Naive thymus-derived CD4-positive, alpha-beta T cell (primary cell): ENCODE measurements at places on chromosomes 2 and 18. TPM values are rescaled to one million over a fixed set of nuclear protein-coding genes. Genes with fewer than 3 reads are reported as not detected.

DNA sequence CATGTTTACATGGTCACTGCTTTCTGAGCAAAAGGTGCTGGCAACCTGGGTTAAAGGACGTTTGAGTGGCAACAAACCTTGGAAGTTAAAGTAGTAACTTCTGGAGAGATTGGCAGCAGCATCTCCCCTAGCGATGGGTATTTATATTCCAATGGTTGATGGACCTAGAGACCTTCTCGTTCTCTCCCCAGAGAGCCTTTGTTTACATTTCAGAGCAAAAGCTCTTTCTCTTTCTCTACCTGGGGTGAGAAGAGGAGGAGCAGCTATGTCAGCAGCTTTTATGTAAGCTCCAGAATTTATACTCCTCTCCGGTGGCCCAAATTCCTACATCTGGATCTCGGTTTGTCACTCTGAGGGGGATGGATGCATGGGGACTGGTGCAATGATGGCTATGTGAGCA, 213.7 kb upstream of the ARL4C start:
- DNase-seq, result no peak

GRCh38 chr2:213101692-213102460, 49.5 kb downstream of the IKZF2 start:
- DNase-seq, result no peak

GRCh38 chr2:81283081-81283480, 978.5 kb upstream of the LRRTM1 start:
- no peak for DNase-seq

DNA sequence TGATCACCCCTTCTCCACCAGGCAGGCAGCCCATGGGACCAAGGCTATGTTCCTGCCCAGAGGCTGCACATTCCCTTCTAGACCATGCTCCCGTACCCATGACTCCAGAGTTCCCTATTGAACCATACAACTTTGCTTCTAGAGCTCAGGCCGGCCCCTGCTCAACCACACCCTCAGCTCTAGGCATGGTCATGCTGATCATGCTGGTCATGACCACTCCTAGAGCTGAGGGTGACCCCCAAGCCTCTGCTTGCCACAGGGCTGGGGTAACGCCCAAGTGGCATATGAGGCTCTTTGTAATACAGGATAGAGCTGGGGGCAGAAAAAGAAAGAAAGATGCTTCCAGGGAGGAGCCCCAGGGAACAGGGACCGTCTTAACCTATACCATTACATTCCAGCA, 301.8 kb downstream of the SP3 start:
- DNase-seq, result no peak

DNA sequence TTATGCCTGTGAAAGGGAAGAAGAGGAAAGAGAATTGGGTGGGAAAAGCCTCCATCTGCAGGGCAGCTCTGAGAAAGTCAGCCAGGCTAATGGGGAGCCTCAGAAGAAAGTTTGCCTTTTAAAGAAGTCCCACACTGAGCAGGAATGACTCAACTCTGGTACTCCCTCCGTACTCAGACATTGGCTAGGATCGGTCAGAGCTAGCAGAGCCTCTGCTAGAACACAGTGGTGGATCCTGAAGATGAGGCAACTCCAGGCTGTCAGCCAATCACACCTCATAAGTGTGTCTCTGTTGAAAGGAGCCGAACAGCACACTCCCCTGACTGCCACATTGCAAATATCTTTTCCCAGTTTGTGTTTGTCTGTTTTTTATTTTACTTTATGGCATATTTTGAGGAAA, 96.9 kb downstream of the HNRNPLL start:
- no peak for DNase-seq

DNA sequence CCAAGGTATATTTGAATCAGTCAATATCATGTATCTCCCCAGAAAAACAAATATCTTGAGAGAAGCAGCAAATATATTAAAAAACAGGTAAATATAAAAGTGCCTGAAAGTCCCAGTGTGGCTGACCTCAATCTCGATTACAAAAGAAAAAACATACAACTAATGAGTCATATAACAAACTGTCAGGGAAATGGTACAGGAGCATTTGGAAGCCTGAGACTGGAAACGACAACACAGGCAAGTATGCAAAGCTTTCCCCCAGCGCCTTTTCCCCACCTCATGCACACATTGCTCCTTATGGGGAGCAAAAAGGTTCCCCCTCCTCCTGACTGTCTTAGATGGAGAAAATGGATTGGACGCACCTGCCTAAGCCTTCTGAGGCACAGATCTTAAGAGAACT, 230.7 kb downstream of the TMX3 start:
- DNase-seq, result no peak

The GEN1 gene
- total RNA-seq, result 5.8 TPM

The FOXD4L1 gene
- 0.16 TPM for total RNA-seq

The FBXO36 gene
- total RNA-seq, result 1.2 TPM

DNA sequence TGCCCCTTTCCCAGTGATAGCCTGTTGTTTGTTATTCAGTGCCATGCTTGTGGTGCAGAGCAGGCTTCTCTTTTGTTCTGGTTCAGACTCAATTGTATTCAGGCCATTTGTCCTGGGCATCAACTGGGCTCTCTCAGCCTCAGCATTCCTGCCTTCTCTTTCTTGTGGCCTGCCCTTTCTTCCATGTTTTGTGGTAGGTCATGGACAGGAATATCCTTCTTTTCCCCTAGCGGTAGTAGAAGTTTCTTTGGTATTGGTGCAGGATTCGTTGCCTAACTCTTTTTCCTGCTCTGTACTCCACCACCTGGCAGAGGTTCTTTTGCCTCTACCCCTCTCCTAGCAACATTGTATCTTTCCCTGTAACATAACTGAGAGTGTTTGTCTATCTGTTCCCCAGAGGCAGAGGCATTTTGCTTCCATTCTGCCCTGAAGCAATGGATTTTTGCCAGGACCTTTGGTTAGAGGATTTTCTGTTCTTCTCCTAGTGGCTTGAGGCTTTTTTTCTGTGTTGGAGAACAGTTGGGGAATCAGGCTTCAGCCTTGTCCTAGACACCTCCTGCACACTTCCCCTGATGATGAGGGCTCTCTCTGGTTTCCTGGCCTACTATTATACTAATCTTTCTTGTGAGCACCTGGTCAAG, 68.5 kb downstream of the NCOA1 start:
- no peak for DNase-seq

DNA sequence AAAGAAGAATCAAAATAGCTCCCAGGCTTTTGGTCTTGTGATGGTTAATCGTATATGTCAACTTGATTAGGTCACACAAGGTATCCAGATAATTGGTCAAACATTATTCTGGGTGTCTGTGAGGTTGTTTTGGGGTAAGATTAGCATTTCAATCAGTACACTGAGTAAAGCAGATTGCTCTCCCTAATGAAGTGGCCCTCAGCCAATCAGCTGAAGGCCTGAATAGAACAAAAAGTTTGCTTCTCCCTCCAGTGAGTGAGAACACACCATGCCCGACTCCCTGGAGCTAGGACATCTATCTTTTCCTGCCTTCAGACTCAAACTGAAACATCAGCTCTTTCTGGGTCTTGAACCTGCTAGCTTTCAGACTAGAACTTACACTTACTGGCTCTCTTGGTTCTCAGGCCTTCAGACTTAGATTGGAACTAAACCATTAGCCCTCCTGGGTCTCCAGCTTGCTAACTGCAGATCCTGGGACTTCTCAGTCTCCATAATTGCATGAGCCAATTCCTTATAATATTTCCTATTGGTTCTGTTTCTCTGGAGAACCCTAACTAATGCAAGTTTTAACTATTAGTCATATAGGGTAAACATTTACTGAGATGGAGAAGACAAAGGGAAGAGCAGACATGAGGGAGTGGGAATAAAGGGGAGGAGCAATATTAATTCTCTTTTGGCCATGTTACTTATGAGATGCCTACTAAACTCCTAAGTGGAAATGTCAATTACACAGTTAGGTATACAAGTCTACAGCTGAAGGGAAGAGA, 25.5 kb downstream of the LNPK start:
- no peak for DNase-seq

The TACR1 gene
- total RNA-seq, result not detected in 2 replicates

The ANKRD12 gene
- 154 TPM for total RNA-seq

The PLGLB2 gene
- total RNA-seq, result 4.2 TPM

The PSMD14 gene
- 69.5 and 70.6 TPM in 2 replicates for total RNA-seq

The CRYBA2 gene
- total RNA-seq, result not detected in 2 replicates

DNA sequence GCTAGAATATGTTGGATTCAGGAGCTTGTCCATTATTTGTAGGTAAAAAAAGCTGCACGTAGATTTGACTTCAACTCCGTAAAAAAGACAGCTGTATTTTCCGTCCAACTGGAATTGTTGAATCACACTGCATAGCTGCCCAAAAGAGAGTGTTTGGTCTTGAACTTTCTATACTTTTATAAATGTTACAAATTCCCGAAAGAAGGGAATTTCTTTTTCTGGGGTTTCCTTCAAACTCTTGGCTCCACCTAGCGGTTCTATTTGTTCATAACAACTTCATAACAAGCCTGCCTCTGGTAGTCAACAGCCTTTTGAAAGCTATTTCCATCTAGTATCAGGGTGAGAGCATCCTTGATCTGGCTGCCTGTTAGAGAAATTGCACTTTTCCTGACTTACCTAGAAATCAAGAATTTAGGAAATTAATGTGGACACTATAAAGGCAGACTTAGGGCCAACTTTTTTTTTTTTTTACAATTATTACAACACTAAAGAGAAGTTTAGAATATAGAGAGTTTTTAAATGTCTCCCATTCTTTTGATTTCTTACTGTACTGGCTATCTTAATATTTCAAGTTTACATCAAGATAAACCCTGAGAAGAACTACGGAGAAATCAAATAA, 48.1 kb downstream of the TMEM185B start:
- peak; percentile 61 for DNase-seq

- no peak for DNase-seq
These were observed 25.5 kb downstream of the CENPO start for GRCh38 chr2:24818721-24819167.

The ANKRD30B gene
- not detected for total RNA-seq

The ALPG gene
- not detected for total RNA-seq

The LAMA3 gene
- total RNA-seq, result 0.22 and 0.53 TPM in 2 replicates

The CCL20 gene
- total RNA-seq, result 1.4 TPM

- DNase-seq, result no peak
These were observed 193.7 kb downstream of the INO80D start for GRCh38 chr2:205892251-205892655.

DNA sequence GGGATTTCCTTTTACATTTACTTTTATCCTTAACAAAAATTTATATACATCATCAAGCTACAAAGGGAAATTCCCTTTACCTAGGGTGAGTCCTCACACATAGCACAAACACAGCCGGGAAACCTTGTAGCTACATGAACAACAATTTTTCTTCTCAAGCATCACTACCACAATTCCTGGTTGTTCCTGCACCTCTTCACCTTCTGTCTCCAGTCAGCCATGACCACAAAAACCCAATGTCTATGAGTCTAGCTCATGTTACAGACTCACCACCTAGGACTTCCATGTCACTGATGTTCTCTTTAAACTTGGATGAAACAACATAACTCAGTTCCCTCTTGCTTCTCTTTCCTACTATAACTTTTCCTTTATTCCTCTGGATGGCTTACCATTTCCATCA, 460.4 kb downstream of the MBD2 start:
- no peak for DNase-seq

GRCh38 chr2:95267458-95268210, 6.6 kb upstream of the PROM2 start:
- no peak for DNase-seq

- DNase-seq, result no peak
These were observed 494 bp downstream of the ANKZF1 start for GRCh38 chr2:219230059-219230540.

GRCh38 chr2:225765820-225766219, 366.3 kb downstream of the NYAP2 start:
- no peak for DNase-seq

- no peak for DNase-seq
These were observed 41.4 kb downstream of the SPP2 start for GRCh38 chr2:234091883-234092282.

GRCh38 chr2:222305516-222306392, 7.0 kb upstream of the PAX3 start:
- no peak for DNase-seq

DNA sequence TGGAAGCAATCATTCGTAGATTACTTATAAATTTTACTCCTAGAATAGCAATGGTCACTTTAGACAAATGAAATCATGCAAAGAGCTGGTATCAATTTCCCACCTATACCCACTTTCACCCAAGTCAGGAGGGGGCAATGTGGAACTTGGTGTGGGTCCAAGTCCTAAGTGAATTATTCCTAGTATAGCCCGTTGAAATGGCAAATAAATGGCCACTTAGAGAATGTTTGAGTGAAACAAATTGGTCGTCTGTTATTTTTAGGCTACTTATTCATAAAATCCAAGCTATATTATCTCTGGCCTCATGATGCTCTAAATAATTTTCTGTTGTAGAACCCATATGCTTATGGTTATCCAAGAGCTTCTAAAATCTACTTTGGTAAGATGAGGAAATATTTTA, 98.1 kb downstream of the MYO3B start:
- DNase-seq, result no peak

The FAM161A gene
- total RNA-seq, result 4.7 TPM

The SIX3 gene
- not detected for total RNA-seq
